Hepatocyte (in vitro differentiated cells): ENCODE measurements at places on chromosomes 1 and 21. TPM values are rescaled to one million over a fixed set of nuclear protein-coding genes. Genes with fewer than 3 reads are reported as not detected.

DNA sequence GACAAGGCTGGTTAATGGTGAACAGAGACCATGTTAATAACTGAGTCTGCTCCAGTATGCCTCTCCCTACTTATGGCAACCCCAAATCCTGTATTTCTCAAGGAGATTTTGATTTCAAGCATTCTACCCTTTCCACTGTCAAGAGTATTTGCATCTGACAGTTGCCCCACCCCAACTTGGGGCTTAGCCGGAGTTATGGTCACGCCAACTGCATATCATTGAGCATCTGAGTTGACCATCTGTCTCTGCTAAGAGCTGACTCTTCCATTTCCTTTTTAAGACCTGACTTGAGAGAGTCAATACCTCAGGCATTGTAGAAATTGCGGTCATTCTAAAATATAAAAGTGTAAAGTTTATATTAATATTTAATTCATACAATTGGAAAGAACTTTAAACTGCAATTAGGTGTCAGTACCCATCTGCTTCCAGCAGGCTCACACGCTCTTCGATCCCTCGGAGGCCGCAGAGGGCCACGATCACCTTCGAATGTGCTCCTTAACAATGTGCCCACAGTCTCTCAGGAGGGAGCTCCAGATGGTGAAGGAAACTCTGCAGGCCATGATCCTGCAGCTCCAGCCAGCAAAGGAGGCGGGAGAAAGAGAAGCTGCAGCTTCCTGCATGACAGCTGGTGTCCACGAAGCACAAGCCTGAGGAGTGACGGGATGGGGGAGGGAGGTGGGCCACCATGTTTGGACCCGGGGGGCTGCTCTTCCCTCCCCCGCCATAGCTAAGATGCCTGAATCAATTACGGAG lies 409.8 kb downstream of the DISC1 start:
- DNase-seq: no peak

- no peak for DNase-seq
These were observed 9.5 kb upstream of the DMRTB1 start for GRCh38 chr1:53449693-53450092.

DNA sequence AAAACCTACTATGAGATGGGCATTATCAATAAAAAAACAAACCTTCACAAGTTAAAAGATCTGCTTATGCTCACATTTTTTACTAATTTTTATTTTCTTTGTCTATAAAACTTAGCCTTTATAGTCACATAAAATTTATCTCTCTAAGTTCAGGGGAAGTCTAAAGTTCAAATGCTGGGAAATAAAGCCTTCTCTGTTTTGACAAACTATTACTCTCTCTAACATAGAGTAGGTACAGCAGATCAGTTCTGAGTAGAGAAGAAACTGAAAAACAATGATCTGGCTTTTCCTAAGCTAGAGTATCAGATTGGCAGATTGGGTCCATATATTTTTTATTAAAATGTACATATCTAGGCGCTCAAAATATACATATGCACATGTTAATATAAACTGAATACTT lies 31.2 kb downstream of the C1orf141 start:
- DNase-seq: no peak

SMIM12 gene
- 51.9 and 53.8 TPM in 2 replicates for polyA plus RNA-seq

DNA sequence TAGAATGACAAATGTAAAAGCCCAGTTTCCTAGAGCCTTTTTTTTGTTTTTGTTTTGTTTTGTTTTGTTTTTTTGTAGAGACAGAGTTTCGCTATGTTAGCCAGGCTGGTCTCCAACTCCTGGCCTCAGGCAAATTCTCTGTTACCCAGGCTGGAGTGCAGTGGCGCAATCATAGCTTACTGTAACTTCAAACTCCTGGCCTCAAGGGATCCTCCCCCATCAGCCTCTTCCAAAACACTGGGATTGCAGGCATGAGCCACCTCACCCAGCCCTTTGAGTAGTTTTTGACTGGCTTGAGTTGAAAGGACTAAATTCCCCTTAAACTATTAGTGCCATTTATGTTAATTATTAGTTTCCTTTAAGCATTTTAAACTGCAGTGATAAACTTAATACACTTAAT lies 28.8 kb upstream of the ZBTB18 start:
- DNase-seq: no peak

- DNase-seq: no peak
These were observed 777.0 kb downstream of the PLA2G4A start for GRCh38 chr1:187605736-187606135.

PGBD5 gene
- polyA plus RNA-seq: 0.82 and 0.90 TPM in 2 replicates

- no peak for DNase-seq
These were observed 4.7 kb downstream of the TINAGL1 start for GRCh38 chr1:31580891-31581603.

CYP4B1 gene
- polyA plus RNA-seq: 0.25 and 0.92 TPM in 2 replicates

RIPK4 gene
- polyA plus RNA-seq: 28.1 and 31.0 TPM in 2 replicates

VTCN1 gene
- 14.9 and 33.2 TPM in 2 replicates for polyA plus RNA-seq

DNA sequence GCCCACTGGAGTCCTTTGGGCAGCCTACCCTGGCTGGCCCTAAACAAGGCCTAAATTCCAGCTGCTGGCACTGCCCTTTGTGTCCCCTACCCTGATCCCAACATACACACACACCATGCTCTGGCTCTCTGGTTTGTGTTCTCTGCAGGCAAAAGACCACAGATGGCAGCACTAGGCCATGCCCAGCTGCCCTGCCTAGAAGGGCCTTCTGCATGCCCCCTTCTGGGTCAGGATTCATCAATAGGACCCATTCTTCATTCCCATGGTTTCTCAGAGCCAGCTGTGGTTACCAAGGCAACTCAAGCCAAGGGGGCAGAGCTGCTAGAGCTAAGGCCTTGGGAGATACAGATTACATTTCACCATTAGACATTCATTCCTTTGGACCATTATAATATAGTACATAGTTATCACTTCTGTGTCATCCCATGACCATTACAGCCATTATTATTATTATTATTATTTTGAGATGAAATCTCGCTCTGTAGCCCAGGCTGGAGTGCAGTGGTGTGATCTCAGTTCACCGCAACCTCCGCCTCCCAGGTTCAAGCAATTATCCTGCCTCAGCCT lies 17.5 kb downstream of the ASAP3 start:
- DNase-seq: no peak

SERPINC1 gene
- 53.5 and 85.4 TPM in 2 replicates for polyA plus RNA-seq
